ENCODE measurements at places on chromosomes 4 and X. TPM values are rescaled to one million over a fixed set of nuclear protein-coding genes. Genes with fewer than 3 reads are reported as not detected.

DNA sequence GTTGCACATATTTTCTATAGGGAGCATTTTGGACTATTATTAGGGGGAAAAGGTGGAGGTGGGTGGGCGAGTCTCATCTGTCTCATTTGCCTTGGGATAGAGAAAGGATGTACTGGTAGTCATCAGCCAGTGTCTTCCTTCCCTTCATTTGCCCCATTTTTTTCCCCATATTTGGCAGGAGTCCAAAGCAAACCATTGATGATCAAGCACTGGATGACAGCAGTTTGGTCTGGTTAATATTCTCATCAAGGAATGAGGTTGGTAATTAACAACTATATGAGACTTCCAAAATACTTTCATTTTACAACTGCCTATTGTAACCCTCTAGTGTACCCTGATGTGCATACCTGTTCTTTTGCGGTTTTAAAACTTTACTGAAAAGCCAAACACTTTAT is 22.6 kb upstream of the IGFBP7 start:
- no peak overlapping the region for H3K27ac ChIP-seq
- H3K4me1 ChIP-seq = no peaks in the 10 kb centered on the region
- no peaks in the 10 kb centered on the region for H3K36me3 ChIP-seq
- no peaks in the 10 kb centered on the region for H3K27me3 ChIP-seq
- DNase-seq = no peak
- no peak overlapping the region for H3K4me3 ChIP-seq

GRCh38 chrX:124274438-124275181 is 57.9 kb upstream of the TEX13D start:
- H3K27me3 ChIP-seq = no peaks in the 10 kb centered on the region
- no peak overlapping the region for H3K27ac ChIP-seq
- H3K4me3 ChIP-seq = no peak overlapping the region

- no peaks in the 10 kb centered on the region for H3K27me3 ChIP-seq
- no peak overlapping the region for H3K27ac ChIP-seq
- H3K4me1 ChIP-seq = no peaks in the 10 kb centered on the region
- H3K36me3 ChIP-seq = no peaks in the 10 kb centered on the region
These were observed 170.9 kb downstream of the AFAP1 start for GRCh38 chr4:7768736-7769135.

The ATP5ME gene
- total RNA-seq = 139 TPM

The FUNDC2 gene
- total RNA-seq = 65.0 TPM

Data from testis (tissue), 5 donors.